ENCODE measurements at places on chromosomes 3 and 15. TPM values are rescaled to one million over a fixed set of nuclear protein-coding genes. Genes with fewer than 3 reads are reported as not detected.

Gene CBLB
- total RNA-seq = 26.4 TPM

DNA sequence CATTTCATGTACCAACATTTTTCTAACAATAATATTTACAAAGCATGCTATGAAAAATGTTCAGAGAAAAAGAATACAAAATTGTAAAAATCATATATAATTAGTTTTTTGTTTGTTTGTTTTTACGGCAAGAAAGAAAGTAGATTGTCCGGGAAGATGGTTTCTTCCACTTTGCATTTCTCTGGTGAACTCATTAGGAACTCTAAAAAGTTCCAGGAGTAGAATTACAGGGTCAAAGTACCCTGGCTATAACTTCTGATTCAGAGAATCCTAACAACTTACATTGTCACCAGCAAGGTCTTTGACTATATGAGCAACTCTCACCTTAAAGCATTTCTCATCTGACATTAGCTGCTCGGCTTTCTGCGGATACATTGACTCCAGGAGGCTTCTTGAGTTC lies 196.7 kb downstream of the PDE8A start:
- DNase-seq = no peak

Gene SLC35G2
- total RNA-seq = 0.45 TPM

GRCh38 chr3:197256836-197257444 lies 41.5 kb downstream of the DLG1 start:
- DNase-seq = no peak

DNA sequence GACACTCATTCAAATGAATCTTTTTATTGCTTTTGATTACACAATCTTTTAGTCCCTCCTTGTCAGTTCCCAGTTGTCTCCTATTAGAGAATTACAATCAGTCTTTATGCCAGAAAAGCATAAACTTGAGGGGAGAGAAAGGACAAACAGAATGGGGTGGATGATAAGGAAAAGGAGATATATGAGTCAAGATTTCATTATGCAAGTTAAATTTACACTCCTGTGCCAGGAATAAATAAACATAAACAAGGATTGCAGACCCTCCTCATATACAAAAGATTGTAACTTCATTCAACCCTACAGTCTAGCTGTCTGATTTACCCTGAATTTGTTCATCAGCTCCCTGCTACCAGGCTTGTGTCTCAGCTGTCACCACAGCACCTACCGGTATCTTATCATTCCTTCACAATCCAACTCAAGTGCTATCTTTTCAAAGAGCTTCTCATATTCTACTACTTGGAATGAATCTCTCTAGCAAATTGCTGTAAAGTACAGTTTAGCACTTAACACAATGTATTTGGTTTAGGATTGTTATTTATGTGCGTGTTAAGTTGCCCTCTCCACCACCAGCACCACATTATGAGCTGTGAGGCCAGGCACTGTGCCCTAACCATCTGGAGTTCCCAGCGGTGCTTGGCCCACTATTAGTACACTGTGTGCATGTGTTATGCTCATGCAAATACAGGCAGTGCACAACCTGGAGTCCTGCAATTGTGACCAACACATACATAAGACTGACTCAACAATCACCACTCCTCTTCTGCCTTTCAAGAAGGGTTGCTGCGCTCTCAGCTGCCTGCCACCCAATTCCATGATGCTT lies 504.1 kb downstream of the TBL1XR1 start:
- no peak for DNase-seq

- DNase-seq = peak; percentile 60
Observed at GRCh38 chr3:48952510-48953118, 34.0 kb downstream of the ARIH2 start.

- DNase-seq = no peak
Observed at GRCh38 chr3:103657756-103658155, 1222.9 kb downstream of the ZPLD1 start.

Gene CLRN1
- total RNA-seq = not detected

- DNase-seq = no peak
Observed at GRCh38 chr15:69064649-69065048, 50.2 kb downstream of the NOX5 start.

Gene KCNH8
- total RNA-seq = 2.8 TPM

DNA sequence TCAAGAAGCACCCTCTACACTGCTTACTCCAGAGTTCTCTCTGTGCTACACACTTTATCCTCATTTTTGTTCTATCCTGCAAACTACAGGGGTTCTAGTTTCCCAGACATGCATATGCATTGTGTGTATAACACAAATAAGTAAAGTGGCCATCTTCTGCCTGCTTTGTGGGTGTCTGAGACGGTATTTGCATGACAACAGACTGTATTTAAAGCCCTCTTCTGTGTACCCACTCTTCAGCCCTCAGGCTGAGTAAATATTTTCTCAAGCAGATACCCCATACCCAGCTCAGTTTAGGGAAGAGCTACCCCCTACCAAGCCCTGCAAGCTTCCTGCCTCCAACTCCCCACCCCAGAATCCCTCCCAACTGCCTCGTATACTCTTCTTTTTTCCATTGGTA lies 31.7 kb downstream of the SYNPR start:
- no peak for DNase-seq

DNA sequence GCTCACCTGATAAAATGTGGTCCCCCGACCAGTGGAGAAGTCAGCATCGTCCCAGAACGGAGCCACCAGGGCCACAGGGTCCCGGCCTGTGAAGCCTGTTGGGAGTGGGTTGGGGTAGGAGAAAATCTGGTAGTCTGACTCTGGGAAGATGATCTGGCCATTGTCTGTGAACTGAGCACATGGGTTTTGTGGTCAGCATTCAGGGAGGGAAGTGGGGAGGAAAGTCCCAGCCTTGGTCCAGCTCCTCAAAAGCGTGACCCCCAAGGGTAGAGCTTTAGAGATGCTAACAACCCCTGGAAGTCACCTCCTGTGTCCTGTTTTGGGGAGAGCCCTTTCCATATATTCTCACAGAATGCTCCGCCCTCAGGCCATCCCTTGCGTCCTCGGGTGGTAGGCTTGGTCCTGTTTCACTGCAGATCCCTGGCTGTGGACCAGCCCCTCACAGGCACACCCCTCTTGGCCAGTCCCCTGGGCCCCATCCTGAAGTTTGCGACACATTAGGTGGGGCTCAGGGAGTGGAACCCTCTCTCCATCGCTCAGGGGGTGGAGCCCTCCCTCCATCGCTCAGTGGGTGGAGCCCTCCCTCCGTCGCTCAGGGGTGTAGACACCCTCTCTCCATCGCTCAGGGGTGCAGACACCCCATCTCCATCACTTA lies 40.0 kb downstream of the MUC4 start:
- no peak for DNase-seq

Gene TRIM71
- not detected for total RNA-seq

DNA sequence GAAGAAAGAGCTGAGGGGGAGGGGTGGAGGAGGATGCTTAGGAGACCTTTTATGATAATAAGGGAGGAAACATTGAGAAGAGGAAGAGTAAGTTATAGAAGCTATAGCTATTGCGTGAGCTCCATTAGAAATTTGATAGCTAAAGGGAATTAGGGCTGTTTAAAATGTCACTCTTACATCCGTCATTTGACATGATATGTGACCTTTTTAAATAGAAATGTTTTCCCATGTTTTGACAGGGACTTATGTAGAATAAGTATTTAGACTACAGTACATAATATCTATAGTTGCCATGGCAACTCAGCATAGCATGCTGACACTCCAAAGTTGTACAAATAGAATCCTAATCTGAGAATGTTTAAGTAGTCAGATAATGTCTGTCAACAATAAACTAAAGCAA lies 19.2 kb downstream of the RAD51 start:
- DNase-seq = no peak

Gene LPP
- 645 TPM for total RNA-seq

DNA sequence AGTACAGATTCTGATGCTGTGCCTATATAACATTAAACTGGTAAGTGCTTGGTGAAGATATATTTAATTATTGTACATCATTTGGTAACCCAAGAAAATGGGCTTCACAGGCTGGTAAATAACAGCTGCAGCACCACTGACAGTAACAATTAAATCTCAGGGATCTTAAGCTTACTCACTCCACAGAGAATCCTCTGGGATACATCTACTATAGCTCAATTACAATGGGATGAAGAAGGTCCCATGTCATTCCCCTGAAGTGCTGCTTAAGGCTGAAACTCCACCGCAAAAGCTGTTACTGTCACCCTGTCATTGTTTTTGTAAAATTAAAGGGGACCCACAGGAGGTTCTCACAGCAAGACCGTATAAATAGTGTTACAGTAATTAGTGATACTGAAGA lies 153.0 kb downstream of the IMPG2 start:
- DNase-seq = no peak

- DNase-seq = no peak
Observed at GRCh38 chr3:12253516-12254343, 35.1 kb upstream of the PPARG start.

DNA sequence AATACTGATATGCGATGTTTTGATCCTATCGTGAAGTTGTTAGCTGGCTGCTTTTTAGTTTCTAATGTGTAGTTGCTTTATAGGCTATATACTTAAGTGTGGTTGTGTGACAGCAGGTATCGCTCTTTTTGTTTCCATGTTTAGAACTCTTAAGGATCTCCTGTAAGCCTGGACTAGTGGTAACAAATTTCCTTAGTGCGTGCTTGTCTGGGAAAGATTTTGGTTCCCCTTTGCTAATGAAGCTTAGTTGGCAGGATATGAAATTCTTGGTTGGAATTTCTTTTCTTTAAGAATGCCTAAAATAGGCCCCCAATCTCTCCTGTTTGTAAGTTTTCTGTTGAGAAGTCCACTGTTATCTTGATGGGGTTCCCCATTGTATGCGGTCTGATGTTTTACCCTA lies 173.6 kb downstream of the DOCK3 start:
- no peak for DNase-seq

Gene INSYN1
- 3.3 TPM for total RNA-seq

- no peak for DNase-seq
Observed at GRCh38 chr15:92075764-92076163, 222.3 kb downstream of the SLCO3A1 start.

DNA sequence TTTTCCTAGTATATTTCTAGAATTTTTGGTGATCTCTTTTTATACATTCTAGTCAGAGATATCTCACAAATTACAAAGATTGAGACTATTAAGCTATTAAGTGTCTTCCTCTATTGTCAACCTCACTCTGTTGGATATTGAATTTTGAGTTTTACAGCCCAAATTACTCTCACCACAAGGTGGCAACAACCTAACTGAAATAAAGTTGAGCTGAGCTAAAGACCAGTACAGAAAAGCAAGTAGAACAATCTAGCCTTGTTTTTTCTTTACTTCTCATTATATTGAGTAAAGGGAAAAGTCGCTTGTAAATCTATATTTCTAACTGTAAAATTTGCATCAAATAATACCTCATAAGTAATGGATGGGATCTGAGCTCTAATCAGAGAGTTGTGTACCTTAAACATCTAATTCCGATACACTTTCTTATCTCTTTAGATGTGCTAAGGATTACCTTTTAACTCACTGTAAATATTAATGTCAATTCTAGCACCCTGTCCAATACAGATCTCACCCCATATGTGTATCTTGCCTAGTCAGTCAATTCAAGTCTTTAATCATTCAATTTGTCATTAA lies 13.6 kb upstream of the COMMD2 start:
- DNase-seq = no peak

- no peak for DNase-seq
Observed at GRCh38 chr3:47225310-47225906, 57.2 kb downstream of the KIF9 start.

DNA sequence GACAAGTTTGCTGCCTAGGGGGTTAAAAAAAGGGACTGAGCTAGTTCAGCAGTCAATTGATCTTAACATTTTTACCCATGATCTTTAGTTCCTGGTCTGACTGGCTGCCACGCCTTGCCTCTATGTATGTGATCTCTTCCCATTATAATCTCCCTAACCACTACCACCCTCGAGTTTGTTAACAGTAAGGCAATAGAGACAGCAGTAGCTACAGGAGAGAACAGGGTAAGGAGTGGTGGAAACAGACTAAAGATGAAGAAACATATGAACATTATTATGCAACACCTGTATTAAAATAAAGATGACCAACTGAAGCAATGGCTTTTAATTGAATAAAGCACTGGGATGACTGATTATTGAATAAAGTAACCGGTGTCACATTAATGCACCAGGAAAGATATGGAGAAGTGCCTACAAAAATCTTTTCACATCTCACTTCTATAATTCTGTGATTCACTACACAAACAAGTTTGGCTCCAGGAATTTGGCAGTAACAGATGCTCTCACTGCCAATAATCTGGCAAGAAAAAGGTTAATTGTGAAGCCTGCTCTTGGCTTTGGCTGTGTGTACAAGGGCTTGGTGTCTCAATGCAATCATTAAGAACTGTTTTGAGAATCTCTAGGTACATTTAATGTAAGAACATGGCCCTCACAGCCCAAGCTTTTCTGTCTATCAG lies 95.7 kb downstream of the HHLA2 start:
- no peak for DNase-seq

DNA sequence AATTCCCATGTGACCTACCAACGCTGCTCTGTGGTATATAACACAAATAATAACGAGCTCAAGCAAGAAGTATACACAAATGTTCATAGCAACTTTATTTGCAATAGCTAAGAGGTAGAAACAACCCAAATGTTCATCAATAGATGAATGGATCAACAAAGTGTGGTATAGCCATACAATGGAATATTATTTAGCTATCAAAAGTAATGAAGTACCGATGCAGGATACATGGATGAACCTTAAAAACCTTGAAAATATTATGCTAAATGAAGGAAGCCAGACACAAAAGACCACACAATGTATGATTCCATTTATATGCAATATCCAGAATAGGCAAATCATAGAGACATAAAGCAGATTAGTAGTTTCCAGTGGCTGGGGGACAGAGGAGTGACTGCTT lies 15.6 kb upstream of the FEM1B start:
- DNase-seq = no peak

Gene MKRN3
- total RNA-seq = not detected

- no peak for DNase-seq
Observed at GRCh38 chr3:86973440-86973839, 17.5 kb downstream of the VGLL3 start.

DNA sequence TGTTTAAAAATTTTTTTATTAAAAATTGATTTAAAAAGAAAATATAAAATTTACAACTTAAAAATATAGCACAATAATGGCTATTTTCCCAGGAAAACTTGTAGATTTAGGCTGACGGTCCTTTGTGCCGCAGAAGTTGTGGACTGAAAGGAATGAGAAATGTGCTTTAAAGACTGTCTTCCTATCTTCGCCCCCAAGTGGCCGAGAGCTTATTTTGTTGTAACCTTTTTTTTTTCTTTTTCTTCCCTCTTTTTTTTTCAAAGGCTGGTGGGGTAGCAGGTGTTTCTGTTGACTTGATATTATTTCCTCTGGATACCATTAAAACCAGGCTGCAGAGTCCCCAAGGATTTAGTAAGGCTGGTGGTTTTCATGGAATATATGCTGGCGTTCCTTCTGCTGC lies 15.5 kb downstream of the SLC25A26 start:
- peak; percentile 12 for DNase-seq

Gene CD80
- total RNA-seq = not detected
